ENCODE measurements at places on chromosomes 3 and 15.

DNA sequence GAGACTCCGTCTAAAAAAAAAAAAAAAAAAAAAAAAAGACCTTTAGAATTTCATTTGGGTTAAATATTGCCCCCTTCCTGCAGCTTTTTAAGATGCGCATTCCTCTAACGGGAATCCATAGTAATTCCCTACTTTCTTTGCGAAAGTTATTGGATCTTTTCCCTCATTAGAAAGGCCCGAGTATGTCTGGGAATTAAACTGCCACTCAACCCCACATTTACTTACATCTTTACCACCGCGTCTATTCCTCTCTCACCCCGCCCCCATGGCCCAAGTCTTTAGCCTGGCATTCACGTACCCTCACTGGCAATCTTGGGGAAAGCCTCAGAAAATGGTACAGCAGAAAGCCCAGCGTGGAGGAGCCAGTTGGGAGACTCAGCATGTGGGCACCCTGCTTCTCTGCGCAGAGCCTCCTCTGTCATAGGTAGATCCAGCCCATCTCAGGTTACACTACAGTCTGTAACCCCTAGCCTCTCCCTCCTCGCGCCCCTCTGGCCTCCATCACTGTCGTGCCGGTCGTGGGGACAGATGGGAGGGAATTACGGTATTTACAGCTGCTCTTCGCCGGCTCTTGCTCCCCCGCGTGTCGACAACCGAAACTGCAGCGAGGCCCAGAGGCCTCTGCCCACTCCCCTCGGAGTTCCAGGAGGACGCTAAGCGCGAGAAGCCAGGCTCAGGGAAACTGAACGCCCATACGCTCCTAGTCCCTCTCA is 6.4 kb upstream of the ANKDD1A start:
- DNase-seq, result peak; percentile 55

DNA sequence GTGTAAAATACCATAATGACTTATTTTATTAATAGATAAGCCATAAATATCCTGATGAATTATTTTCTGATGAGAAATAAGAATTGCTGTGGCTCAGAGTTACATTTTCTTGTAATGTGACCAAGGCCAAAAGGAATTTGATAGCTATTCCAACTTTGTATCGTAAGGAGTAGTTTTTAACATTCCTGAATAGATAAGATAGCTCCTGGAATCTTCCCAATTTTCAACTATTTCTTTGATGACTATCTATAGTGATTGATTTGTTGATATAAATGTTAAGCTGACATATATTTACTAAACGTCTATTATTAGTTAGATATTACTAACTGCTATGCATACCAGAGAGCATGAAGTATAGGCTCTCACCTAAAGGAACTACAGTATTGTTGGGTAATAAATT is 49.1 kb upstream of the SATB1 start:
- no peak for DNase-seq

DNA sequence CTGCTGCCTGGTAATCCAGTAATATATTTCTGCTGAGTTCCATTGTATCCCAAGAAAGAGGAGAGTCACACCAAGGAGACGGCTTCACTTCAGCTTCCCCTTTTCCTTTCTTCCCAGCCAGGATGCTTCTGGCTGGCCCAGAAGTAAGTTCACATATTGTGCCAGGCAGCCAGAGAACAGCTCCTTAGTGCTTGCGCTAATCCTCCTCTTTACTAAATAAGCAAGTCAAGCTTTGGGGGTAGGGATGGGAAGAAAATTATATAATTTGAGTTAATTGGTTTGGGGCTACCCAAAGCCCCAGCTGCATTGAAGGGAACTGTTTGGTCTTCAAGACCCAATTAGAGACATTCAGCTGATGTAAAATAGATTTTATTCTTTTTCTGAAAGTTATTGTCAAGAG is 218.8 kb upstream of the HES1 start:
- DNase-seq, result no peak

DNA sequence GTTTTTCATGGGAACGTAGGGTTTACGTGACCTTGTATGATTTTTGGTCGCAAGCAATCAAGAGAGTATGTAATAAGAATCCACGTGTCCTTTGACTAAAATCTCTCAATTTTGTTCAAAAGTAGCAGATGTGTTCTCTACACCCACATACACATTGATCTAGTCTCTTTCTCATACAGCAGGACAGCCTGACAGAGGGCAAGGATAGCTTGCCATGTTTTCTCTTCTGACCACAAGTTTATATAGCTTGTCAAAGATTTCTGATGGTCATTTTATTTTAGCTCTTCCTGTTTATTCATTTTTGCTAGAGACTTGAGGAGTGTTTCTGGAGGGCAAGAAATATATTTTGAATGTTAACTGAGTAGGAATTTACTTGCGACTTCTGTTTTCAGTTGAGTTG is 570.2 kb upstream of the ALCAM start:
- no peak for DNase-seq

GRCh38 chr15:31079519-31079918 is 22.0 kb downstream of the TRPM1 start:
- no peak for DNase-seq

GRCh38 chr15:67154249-67154648 is 88.8 kb downstream of the SMAD3 start:
- no peak for DNase-seq

DNA sequence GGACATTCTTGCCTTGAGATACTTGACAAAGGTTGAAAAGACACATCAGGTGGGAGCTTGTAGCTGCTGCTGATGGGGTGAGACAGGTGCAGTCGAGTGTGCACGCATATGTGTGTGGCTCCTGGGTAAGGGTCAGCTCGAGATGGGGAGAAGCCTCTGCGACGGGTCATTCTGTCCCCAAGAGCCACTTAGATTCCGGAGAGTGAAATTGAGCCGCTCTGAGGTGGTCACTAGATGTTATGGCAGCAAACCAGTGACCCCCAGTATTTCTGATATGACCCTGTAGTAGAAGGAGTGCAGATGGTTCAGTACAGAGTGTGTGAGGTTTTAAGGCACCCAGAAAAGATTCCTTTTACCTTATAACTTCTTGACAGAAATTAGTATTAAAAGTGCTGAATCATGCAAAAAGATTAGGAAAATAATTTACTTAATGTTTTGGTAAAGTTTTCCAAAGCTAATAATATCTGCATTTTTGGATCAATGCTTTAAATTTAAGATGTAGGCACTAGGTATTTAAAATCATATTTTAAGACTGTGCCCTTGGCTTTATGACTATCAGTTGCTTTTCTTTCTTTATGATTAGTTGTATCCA is 241.9 kb upstream of the TOPAZ1 start:
- no peak for DNase-seq

DNA sequence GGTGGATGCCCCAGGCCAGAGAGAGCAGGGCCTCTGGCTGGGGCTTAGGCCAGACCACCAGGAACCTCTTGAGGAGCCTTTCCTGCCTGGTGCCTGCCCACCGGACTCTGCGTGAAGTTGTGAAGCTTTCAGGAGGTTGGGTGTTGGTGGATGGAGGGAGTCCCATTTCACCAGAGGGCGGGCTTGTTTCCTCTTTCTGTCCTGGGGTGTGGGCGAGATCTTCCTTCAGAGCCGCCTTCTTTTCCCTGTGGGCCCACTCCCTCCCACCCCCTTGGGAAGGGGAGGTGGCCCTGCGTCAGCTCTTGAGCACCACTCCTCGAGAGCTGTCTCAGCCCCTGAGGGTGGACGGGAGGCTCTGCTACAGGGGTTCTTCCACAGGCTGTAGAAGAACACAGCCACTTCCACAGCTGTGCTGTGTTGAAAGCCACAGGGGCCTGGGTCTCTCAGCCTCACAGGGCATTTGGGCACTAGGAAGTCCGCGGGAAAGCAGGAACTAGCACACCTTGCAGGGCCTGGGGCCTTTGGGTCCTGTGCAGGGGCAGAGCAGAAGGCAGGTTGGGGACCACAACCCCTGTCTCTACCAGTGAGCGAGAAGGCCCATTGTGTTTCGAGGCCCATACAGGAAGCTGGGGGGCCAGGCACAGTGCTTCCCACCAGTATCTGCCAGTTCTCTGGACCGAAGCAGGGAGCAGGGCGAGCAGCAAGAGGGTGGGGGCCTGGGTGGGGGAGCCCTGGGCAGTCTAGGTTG is 2.1 kb downstream of the AMIGO3 start:
- no peak for DNase-seq

DNA sequence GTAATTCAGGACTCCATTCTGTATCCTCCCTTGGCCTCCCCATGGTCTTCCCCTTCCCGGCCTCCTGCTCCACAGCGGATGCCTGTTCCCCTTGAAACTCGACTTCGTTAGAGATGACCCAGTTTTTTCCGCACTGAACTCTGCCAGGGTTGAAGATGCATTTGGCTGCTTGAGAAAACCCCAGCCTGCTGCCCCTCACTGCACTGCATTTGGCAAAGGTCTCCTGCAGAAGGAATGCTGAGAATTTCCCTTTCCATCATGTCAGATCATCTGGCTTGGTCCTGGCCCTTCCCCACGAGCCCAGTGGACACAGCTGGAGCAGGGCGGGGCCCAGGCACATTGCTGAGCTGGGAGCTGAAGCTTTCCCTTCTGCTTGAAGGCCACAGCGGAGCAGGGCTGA is 37.6 kb upstream of the RGMA start:
- DNase-seq, result no peak

DNA sequence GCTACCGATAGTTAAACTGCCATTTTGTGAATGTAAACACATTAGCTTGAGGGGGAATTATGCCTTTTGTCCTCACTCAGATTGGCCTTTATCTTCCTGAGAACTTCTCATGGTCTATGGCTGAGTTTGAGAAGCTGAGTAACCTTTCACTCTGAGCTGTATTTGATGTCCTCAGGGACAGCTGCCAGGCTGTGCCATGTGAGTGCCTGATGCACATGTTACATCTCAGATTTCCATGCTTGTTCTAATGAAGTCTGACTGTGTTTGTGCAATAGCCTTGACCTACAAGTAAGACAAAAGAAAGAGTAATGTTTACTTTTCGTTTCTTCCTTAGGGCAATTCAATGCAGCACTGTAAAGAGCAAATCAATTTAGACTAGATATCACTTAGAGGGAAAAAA is 44.1 kb upstream of the ARL6 start:
- DNase-seq, result no peak

DNA sequence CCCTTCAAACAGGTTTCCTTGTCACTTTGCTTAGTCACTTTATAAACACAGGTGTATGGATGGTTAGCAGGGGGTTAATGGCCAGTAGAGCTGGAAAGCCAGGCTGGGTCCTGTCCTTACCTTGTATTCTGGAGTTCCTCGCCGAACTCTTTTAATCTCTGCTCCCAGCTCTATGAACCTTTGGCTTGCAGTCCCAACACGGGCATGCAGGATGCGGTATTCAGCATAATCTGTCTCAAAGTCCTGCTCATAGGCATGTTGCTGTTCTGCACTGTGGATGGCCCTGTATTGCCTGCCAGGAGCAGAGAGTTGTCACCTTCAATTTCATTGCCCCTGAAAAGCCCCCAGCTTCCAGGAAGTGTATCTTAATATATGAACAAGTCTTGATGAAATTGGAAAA is 2.7 kb downstream of the ELL3 start:
- DNase-seq, result no peak

GRCh38 chr3:79314962-79315361 is 452.8 kb downstream of the ROBO1 start:
- DNase-seq, result no peak

- DNase-seq, result no peak
Measured at GRCh38 chr3:48607519-48607918, 1.9 kb downstream of the UQCRC1 start.

GRCh38 chr15:69958496-69959084 is 139.1 kb downstream of the TLE3 start:
- no peak for DNase-seq
